ENCODE measurements at places on chromosomes 5 and 9.

GRCh38 chr5:135487839-135488514, 35.8 kb upstream of the TIFAB start:
- DNase-seq, result no peak

DNA sequence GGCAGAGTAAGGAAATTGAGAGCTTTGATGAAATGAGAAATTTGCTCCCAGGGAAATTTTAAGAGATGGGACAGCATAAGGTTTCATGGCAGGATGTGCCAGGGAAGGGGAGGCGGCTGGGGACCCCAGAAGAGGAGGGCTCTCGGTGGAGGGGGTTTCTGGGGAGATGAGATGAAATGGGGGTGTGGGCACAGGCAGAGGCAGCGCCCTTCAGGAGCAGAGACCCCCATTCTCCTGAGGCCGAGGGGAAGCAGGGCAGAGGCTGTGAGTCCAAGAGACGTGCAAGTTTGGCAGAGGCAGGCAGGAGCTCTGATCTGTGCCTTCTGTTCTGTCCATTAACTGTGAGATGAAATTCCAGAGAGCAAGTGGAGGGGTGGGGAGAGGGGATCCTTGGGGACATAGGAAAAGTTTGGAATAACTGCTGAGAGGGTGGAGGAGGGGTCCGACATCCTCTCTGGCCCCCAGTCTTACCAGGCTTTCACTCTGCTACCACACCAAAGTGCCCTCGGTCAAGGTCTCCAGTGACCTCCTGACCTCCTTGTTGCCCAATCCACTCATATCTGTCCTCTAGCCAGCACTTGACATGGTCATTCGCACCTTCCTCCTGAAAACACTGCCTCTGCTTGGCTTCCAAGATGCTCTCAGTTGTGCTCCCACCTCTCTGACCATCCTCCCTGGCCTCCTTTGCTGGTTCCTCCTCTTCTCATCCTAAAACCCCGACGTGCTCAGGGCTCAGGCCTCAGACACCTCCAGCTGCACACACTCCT, 108.1 kb upstream of the MVB12B start:
- no peak for DNase-seq

- DNase-seq, result no peak
Measured at GRCh38 chr9:19410195-19410503, 1.3 kb downstream of the ACER2 start.

DNA sequence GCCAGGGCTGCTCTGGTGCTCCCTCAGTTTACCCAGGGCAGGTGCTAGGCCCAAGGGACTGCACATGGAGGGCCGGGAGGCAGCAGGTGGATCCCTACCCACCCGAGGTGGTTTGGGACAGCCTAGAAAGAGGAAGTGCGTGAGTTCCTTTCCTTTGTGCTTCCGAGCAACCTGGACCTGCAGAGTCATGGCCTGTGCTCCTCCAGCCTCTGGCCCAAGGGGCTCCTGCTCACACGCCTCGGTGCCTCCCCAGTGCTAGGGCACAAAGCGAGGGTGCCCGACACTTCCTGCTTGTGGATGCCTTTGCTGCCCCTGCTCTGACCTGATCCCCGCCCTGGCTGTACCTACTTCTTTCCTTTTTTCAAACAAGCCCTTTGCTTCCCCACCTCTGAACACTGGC, 79.3 kb downstream of the RXRA start:
- no peak for DNase-seq

DNA sequence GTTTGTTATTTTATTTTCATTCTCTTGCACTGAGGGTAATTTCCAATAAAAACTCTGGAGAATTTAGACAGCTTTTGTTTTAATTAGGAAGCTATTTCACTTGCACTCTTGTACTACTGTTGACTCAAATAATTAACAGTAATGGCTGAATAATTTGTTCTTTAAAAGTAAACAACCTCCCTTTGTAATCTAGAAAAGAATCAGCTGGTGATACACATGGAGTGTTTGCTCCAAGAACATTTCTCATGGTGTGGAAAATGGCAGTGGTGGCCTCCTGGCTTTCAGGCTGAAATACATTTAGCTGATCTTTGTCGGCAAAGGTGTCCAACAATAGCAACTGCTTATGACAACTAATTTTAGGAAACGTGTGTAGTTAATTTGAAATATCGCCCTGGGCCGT, 129.4 kb downstream of the C9orf152 start:
- DNase-seq, result no peak

DNA sequence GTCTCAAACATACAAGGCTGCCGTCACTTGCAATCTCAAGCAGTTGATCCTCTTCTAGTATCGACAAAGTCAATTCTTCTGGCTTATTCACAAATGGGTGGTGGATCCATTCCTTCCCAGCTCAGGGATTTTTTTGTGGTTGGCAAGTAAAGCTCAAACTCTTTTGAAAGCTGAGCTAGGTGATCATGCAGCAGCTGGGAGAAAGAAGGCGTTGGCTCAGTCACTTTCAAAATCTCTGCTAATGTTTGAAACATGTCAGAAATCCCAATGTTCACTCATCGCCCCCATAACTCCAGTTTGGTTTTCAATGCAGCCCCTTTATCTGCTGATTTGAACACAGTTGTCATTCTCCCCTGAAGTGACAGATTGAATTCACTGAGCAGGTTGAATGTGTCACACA, 4.0 kb upstream of the HNRNPA0 start:
- no peak for DNase-seq

DNA sequence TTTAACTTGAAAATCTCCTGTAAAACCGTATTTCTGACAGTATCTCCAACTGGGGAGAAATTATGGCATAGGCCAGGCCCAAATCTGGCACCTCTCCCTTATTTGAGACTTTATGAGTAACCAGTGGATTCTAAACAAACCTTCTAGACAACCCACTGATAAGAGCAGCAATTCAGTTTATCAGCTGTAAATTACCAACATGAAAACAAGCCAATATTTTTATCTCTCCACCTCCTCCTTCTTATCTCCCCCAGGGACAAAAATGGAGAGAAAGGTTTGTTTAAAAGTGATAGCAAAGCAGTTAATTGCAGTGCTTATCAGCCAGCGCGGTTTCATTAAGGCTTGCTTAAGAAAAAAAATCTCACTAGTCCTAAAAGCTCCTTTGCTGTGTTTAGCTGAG, 53.8 kb downstream of the KCNV2 start:
- no peak for DNase-seq

DNA sequence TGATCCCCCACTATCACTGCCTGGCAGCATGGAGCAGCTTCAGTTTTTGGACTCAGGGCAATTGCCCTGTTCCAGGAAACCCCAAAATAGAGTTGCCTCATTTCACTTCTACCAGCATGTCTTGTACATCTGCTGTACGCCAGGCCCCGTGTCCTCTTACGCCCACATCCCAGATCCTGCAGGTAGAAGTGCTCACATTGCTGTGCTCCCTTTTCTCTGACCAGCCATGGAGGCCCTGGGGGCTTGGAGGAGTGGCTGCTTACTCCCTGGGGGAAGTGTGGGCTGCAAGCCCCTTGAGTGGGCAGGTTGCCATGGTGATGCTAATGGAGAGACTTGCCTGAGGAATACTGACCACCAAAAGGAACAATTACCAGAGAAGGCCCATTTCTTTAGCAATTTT, 55.6 kb upstream of the KCNIP1 start:
- DNase-seq, result no peak

DNA sequence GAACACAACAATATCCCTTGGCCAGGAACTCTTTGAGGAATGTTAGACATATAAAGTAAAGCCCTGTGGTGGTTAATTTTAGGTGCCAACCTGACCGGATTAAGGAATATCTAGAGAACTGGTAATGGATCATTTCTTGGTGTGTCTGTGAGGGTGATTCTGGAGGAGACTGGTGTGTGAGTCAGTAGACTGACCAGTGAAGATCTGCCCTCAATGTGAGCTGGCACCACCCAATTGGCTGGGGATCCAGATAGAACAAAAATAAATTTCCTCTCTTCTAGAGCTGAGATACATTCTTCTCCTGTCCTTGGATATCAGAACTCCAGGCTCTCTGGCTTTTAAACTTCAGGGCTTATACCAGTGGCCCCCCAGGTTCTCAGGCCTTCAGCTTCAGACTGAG, 56.2 kb upstream of the TNPO1 start:
- no peak for DNase-seq

DNA sequence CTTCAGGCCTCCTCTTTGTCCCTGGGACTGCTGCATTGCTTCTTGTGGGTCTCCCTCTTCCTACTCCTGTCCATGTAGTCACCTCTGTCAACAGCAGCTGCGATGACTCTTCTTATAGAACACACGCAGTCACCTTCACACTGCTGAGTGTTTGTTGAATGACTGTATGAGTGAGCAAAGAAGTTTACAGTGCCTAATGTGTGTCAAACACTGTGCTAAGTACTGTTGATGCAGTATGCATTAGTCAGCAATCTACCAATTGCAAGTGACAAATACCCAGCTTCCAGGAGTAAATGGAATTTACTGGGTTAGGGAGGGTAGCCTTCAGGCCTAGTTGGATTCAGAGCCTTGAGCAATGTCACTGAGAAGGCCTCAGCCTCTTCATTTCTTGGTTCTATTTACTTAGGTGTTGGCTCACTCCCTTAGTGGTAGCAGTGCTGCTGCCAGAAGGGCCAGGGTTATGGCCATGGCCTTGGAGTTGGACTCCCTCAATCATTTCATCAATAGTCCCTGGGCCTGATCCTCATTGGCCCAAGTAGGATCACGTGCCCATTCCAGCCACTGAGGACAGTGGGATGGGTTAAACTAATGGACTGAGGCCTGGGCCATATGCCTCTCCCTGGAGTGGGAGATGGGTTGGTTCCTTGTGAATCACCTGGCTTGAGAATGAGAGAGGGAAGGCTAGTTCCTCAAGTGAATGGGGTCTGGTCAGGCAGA, 93.5 kb downstream of the RGS3 start:
- DNase-seq, result no peak

DNA sequence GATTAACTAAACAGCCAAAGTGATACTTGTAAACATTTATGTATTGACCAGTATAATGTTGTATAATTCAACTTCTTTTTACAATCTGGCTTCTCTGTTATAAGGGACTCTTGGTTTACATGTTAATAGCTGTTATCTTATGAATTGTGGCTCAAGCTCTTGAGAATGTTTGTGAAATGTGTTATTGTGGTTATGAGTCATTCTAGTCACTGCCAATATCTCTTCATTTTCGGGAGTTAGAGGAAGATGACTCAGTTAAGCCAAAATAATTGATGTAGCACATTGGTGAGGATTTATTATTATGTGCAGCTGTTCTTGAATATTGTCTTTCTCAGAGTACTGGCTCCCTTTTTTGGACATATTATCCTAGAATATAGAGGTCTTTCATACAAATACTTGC, 655.2 kb upstream of the RIOK2 start:
- DNase-seq, result no peak

- no peak for DNase-seq
Measured at GRCh38 chr5:12023614-12024241, 119.5 kb upstream of the CTNND2 start.

GRCh38 chr9:131723632-131724031, 16.2 kb downstream of the RAPGEF1 start:
- DNase-seq, result no peak

DNA sequence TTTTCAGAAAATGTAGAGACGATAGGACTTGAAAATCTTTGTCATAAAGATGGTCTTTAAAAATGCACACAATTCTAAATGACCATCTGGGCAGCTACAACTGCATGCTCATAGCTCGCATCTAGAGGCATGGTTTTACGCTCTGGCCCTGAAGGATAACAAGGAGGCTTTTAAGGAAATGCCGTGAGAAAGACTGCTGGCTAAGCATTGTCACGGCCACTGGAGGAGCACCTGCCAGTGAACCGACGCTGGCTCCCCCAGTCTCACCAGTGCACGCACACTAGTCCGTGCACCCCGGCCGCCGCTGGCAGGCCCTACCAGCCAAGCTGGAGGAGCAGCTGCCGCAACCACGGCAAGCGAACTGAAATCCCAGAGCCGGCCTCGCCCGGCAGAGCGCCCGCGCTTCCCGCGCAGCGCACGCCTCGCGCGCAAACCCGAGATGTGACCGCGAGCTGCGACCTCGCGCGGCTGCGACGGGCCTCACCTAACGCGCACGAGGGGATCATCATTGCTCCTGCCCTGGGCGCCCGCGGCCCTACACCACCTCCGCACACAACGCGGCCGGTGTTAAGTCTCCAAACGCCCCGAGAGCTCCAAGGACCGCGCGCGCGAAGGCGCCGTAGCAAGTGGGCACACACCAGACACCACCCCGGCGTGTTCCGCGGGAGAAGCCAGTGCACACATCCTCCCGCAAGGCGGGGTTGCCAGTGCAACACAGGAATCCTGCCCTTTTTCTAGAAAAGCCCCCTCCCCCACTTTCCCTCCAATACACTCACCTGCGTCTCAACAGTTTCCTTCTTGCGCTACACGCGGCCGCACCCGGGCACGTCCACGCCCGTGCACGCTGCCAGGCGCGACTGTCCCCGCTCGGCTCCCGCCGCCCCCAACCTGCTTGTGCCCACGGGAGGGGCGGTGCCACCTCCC, 5.3 kb downstream of the ELAVL2 start:
- DNase-seq, result no peak

GRCh38 chr5:106140101-106140500, 1530.6 kb downstream of the EFNA5 start:
- no peak for DNase-seq

DNA sequence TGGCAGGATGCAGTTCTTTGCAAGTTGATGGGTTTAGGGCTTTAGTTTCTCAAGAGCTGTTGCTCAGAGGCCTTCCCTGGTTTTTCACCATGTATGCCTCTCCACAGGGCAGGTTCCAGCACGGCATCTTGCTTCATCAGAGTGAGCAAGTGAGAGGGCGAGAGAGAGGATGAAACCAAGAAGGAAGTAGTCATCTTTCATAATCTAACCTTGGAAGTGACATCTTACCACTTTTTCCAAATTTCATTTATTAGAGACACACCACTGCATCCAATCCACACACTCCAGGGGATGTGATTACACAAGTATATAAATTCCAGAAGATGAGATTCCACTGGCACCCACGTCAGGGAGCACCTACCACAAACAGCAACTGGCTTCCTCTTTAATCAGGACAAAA, 294.4 kb downstream of the MARCHF11 start:
- DNase-seq, result no peak

DNA sequence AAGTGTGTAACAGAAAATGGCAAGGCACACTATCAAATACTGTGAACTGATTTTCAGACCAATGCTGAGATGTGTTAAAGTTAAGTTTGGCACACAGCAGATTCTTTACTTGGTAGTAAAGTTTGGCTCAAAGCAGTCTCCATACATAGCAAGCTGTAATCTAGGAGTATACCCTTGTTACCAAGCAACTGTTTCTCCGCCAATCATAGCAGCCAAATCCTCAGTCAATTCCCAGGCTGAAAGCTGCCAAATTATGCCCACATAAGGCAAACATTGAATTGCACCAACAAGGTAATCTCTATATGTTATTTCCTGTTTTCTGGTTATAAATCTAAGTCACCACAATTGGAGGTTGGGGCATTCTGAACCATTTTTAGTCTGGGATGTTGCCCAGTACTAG, 345.7 kb downstream of the DEPDC1B start:
- DNase-seq, result no peak

DNA sequence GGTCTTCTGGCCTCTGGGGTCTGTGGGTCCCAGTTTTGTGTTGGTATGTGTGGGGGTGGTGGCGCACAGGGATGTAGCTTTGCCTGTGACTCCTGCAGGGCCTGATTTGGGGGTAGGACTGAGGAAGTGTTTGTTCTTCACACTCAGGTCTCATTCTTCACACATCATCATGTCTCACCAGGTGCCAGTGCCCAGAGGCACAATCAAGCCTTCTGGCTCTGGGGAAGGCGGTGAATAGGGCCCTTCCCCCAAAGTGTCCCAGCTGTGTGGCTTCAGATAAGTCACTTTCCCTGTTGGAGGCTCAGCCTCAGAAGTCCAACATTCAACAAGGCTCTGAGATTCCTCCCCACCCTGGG, 5.1 kb downstream of the DBN1 start:
- DNase-seq, result no peak

- no peak for DNase-seq
Measured at GRCh38 chr5:95285409-95285755, 488 bp upstream of the MCTP1 start.
